Type B pancreatic cell (in vitro differentiated cells): ENCODE measurements at places on chromosomes 6 and 20.

DNA sequence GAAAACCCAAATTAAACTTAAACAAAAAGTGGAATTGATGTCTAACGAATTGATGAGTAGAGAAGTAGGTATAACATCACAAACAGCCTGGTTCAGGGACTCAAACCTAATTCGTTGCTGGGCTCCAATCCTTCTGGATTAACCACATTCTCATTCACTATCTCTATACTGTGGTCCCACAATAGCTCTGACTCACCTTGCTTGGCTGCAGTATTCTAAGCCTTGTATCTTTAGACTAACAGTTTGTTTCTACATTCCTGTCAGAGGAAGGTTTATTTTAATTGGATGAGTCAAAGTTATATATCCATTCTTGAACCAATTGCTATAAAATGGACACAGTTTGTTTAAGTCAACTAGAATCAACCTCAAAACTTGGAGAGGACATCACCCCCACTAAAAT is 530.5 kb upstream of the PTCHD4 start:
- no peak for DNase-seq

GRCh38 chr20:55160037-55160436 is 684.6 kb downstream of the DOK5 start:
- DNase-seq = no peak

- DNase-seq = no peak
Measured at GRCh38 chr6:170434821-170435155, 118.3 kb downstream of the PSMB1 start.

- no peak for DNase-seq
Measured at GRCh38 chr6:89758830-89759229, 60.8 kb downstream of the MDN1 start.

DNA sequence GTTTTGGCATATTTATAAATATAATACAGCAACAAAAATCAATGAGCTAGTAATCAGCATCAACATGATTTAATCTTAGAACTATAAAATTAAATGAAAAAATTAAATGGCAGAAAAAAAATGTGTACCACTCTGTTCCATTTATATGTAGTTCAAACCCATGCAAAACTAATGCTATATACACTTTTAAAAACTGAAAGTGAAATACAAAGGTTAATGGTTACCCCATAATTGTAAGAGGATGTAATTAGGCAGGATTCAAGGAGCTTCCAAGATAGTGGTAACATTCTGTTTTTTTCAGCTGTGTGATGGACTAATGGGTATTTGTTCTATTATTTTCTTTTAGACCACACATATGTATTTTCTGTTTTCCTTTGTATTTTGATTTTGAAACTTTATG is 492.1 kb downstream of the UTRN start:
- no peak for DNase-seq

DNA sequence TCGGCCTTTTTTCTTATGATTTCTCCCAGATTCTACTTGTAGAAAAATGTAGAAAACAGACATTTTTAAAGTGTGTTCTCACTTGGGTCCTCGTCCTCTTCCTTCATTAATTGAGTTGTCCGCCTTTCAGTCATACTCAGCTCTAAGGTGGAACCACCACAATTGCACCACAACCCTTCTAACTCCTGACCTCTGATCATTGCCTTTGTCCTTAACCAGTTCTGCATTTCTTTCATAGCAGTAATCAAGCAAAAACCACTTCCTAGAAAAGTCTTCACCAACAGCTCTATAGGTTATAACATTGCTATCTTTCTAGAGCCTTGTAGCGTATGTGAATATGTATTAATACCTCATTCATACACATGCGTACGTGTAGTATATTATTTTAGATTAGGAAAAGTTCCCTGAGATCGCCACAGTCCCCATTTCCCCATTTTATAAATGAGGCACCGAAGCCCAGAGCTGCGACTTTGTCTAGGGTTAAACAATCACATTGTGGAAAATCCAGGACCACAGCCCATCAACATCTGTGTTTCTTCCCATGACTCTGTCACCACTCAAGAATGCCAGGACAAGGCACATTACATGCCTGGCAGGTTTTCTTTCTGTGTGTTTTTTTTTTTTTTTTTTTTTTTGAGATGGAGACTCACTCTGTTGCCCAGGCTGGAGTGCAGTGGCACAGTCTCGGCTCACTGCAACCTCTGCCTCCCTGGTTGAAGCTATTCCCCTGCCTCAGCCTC is 175.5 kb downstream of the BTBD3 start:
- no peak for DNase-seq

DNA sequence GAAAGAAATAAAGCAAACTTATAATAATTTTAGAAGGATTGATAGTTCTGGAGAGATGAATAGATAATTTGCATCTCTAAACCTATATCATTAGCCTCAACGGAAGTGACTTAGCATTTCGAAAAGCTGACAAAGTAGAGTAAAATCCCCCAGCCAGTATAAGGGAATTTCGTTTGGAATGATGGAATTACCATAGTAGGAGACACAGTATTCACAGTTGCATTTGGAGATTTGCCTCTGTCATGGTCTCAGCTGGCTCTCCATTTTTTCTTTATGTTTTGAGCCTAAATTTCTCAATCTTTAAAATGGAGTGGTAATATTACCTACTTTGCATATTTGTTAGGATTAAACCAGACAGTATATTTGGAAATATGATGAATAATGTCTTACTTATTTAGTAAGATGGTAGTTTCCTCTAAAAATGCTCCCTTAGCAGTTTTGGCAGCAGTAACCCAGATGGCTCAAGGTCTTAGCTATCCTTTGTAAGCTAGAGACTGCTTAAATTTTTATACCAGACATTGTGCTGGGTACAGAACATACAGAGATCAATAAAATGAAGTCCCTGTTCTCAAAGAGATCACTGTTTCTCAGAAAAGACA is 58.2 kb downstream of the SMAP1 start:
- no peak for DNase-seq

- no peak for DNase-seq
Measured at GRCh38 chr6:150272264-150272975, 96.4 kb upstream of the IYD start.

DNA sequence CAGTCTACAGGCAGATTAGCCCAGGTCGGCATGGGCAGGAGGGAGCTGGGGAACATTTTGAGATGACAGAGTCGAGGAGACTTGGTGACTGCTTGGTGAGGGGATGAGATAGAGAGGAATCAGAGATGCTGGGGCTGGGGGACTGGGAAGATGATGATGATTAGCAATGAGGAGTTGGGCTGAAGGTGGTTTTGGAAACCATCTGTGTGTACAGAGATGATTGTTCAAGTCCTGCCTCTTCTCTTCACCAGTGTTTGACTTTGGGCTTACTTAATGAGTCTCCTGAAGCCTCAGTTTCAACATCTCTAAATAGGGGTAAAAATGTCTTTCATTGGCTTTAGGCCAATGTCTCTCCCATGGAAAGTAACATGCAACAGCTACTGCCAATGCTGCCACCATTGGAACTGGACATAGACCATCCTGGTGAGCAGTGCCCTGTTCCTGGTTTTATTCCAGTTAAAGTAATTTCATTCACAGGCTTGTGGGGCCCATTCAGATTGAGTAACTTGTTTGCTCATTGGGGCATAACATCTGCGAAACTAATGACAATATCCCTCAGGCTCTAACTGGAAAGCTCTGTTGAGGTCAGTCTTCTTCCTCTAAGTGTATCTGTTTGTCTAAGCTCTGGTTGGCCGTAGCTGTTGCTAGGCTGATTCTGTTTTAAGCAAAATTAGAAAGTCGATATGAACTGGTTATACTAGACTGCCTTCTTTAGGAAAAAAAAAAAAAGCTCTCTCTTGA is 99.1 kb downstream of the ARMC2 start:
- DNase-seq = no peak

GRCh38 chr6:155389130-155389529 is 66.5 kb downstream of the NOX3 start:
- DNase-seq = no peak

DNA sequence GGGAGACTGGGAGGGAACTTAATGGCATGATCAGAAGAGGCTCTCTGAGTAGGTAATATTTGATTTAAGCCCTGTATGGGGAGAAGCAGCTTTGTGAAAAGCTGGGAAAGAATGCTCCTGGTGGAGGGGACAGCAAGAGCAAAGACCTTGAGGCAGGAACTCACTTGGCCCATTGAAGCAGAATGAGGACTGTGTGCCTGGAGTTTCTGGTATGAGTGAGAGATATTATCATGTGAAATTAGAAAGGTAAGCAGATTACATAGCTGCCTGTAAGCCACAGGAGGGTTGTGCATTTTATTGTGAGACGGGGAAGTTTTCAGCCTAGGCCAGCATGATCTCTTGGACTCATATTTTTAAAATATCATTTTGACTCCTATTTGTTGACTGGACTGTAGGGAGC is 502.1 kb downstream of the DHX35 start:
- DNase-seq = no peak

DNA sequence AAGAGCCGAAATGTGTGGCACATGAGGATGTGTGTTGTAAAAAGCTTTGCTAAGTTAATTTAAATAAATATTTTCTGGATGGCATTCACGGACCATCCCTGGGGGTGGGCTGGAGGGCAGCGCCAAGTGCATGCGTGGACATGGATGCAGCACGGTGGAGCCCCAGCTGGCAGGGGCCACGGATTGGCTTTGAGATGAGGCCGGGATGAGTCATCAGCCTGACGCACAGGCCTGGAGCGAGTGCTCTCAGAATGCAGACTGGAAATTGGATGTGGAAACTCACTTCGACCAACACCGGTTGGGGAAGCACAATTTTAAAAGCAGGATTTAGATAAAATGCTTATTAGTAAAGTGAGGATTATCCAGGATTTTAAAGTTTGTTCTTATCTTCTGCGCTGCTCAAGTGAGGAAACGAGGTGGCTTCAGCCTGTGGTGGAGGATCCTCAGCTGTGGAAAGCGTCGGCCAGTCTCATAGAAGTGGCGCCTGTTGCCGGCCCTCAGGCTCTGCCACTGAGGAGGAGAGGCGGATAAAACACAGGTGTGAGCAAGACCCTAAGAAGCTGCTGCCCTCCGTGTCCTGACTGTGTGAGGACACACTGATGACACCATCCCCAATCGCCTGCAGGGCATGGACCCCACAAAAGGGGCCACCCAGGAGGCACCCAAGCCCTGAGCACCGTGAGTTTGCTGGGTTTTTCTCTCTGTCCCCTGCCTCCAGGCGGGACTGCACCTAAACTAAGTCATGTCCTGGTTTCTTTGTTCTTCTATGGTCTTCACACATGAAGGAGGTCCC is 279.7 kb downstream of the CDH4 start:
- DNase-seq = no peak

GRCh38 chr6:42368181-42368580 is 83.5 kb downstream of the TRERF1 start:
- DNase-seq = no peak

- DNase-seq = no peak
Measured at GRCh38 chr20:43999848-44000247, 85.2 kb downstream of the TOX2 start.

- no peak for DNase-seq
Measured at GRCh38 chr6:68777956-68778355, 142.9 kb downstream of the ADGRB3 start.

DNA sequence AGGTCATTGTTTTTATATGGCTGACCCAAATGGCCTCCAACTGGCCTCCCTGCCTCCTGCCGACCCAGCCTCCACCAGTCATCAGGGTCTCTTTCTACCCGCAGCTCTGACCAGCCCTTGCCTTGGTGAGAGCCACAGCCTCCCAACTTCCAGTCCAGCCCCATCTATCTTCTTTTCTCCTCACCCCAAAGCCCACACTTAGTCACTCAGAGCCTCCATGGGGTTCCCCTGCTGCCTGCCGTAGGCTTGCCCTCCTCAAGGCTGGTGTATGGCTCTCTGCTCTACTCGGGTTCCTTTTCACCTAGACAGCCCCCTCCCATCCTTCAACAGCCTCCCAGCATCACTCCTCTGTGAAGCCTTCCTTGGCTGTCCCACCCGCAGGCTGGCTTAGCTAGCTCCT is 18.2 kb downstream of the TCF15 start:
- no peak for DNase-seq

DNA sequence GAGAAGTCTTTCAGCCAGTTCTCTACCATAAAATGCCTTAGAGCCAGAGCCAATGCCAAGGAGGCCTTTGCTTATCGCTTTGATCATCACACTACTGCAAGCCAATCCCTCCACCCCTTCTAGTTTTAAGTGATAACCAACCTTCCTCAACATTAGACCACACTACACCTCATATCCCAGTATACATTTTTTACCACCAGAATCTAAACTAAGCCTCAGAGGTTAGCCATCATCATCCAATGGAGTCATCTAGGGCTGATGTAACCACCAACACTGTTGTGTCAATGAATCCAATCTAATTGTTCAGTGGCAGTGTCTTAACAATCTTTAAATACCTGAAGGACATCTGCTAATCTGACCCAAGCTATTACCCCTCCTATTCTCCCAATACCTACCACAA is 6.4 kb downstream of the ZUP1 start:
- DNase-seq = no peak

DNA sequence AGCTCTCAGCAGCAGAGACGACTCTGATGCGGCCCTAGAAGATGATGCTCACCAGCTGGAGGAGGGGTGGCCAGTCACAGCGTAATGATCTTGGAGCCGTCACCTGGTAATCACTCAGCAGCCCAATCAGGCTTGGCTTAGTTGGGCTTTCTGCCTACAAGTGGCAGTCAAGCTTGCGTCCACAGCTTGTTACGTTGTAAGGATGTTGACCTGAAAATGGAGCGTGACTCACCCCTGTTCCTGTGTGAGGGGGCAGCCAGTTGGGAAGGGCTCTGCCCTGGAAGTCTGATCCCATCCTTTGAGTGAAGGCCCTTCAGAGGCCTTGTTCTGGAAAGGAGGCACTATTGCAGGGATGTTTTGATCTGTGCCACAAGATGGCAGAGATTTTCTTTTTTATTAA is 49.8 kb downstream of the SPATA2 start:
- DNase-seq = no peak

DNA sequence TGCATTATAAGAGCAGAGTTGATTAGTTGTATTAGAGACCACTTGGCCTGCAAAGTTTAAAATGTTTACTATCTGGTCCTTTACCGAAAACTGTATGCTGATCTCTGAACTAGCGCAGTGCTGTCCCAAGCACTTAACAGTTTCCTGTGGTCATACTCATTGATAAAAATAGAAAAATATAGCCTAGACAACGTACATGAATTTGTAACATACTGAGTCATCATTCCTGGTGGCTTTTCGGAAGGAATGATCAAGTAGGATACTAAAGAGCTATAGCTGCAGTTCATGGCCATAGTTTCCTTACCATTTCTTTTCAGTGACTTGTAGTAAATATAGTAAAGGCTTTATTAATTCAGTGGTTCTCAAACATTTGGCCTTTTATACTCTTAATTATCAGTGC is 18.4 kb downstream of the TTK start:
- DNase-seq = no peak

DNA sequence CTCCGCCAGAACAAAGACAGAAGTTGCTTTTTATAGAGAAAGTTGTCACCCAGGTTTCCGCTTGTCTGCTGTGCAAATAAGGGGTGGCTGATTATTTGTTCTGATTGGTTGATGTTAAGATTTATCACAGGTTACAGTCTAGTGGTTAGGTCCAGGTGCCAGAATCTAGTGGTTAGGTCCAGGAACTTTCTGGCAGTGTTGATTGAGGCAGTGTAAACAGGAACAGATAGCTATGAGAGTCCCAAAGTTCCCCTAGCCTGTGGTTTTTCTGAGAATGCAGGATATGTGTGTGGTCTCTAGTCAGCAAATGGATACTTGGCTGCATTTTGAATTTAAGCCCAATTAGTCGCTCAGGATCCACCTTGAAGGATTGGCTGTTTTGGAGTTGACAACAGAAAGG is 148.0 kb downstream of the TMEM200A start:
- DNase-seq = no peak
